ENCODE measurements at places on chromosomes 12 and 14.

- DNase-seq, result no peak
These were observed 164.1 kb downstream of the ZFP36L1 start for GRCh38 chr14:68628605-68629310.

DNA sequence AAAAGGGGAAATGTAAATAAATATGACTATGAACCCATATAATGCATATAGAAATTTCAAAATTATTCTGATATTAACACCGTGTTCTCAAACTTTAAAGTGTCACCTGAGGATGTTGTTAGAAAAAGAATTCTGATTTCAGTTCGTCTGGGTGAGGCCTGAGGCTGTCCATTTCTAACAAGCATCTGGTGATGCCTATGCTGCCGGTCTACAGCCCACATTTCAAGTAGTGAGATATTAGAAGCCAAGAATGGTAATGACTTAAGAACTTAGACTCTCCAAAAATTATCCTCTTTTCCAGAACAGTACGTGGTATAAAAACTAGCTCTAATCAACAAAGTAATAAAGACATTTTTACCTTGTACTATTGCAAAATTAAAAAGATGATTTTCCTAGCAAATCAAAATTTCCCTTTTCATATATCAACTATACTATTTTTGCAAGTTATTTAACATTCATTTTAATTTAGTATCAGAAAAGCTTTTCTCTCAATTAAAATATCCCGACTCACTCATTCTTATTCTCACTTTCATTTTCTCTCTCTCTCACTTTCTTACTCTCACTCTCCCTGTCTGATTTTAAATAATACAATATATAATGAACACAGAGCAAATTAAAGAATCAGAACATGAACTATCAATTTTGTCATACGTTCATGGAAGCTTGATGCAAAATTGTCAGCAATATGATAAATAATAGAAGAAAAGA is 35.0 kb downstream of the PIK3C2G start:
- no peak for DNase-seq

DNA sequence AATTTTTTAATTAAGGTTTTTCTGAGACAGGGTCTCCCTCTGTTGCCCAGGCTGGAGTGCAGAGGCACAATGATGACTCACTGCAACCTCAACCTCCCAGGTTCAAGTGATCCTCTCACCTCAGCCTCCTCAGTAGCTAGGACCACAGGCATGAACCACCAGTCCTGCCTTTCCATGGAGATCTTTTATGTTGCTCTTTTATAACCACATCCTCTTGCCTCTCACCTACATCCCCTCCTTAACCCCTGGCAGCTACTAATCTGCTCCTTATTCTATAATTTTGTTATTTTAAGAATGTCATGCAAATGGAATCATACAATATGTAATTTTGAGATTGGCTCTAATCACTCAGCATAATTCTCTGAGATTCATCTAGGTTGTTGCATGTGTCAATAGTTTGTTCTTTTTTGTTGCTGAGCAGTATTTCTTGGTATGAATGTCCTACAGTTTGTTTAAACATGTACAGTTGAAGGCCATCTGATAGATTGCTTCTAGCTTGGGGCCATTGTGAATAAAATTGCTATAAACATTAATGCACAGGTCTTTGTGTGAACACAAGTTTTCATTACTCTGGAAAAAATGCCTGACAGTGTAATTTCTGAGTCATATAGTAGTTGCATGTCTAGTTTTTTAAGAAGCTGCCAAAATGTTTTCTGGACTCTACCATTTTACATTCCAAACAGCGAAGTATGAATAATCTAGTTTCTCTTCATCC is 249.2 kb upstream of the AMIGO2 start:
- no peak for DNase-seq

DNA sequence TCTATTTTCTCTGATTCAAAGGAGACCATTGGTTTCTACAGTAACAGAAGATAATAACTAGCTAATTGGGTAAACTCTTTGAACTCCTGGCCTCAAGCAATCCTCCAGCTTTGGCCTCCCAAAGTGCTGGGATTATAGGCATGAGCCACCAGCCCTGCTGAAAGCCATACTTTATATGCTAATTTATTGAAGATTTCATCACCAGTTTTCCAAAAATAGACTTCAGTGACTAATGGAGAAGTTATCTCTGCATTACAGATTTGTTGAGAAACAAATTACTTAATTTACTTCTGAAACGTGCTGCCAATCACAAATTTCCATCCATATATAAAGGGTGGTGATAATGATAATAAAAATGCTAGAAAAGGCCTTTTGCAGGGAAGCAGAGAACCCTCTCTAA is 1758.1 kb upstream of the SEL1L start:
- DNase-seq, result no peak

DNA sequence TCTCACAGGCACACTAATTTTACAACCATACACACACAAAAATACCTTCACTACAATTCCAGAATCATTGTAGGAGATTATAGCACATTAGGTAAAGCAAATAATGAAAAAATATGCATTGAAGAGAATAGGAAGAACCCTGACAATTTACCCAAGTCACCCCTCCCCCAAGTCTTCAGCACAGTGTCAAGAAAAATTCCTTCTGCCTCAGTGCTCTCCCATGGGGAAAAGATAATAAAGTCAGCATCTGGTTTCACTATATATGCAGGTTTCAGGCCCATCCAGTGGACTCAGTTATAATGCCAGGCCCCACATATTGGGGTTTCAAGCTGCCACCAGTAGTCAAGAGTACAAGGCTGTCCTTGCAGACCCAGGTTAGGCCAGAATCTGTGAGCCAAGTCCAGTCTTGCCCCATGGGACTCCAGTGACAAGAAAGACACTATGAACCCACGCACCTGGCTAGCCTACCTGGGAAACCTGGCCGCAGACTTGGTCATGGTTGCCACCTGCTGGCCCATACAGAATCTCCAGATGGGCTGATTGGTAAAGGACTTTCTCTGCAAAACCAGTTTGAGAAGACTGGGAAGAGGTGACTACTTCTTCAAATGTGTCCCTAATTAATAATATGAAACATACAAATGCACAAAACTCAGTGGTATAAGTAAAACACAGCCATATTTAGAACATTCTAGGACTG is 398.6 kb upstream of the FLRT2 start:
- DNase-seq, result peak; percentile 0

GRCh38 chr14:100988956-100989355 is 85.4 kb upstream of the RTL1 start:
- no peak for DNase-seq

- no peak for DNase-seq
These were observed 35.3 kb downstream of the VWF start for GRCh38 chr12:6088921-6089747.

- no peak for DNase-seq
These were observed 9.0 kb downstream of the PLEKHA5 start for GRCh38 chr12:19138551-19138950.

GRCh38 chr12:131990066-131990979 is 40.6 kb downstream of the EP400 start:
- no peak for DNase-seq

DNA sequence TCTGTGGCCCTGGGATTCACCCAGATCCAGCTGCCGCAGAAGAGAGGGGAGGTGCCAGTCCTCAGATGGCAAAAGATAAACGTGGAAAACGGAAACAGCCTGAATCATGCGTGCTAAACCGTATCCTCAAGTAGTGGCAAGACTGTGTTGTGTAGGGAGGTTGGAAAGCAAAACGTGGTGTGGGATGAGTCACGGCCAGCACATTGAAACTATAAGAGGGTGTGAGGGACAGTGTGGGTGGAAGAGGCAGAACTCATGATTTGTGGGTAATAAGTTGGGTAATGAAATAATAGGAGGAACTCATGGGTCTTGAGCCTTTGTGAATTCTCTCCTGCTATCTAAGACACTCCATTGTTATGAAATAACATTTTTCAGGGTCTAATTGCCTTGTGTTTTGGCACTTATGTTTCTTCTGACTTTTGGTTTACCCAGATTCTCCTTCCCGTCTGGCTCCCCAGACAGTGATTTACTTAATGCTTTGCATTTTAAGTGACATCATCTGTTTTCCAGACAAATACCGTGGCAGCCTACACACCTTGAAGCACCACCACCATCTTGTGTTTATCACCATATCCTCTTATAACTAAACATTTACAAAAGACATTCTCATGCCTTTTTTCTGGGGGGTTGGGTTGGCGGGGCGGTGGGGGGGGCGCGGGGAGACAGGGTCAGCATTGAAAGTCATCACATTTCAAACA is 62.3 kb upstream of the PTCSC3 start:
- DNase-seq, result no peak

DNA sequence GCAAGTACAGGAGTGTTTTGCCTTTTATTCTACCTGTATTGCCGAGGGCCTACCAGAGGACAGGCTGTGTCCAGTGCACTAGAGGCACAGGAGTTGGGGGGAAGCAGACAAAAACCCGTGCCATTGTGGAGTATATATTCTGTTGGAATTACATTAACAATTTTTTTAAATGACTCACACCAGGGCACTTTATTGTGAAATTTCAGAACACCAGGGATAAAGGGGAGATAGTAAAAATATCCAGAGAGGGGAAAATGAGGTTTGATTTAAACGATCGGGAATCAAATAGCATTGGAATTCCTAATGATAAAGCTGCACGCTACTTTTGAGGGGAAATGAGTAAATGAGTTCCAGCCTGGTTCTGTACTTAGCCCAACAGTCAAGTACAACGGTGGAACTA is 123.2 kb downstream of the PELI2 start:
- no peak for DNase-seq

- DNase-seq, result no peak
These were observed 101.1 kb downstream of the BMP4 start for GRCh38 chr14:53855574-53855973.

DNA sequence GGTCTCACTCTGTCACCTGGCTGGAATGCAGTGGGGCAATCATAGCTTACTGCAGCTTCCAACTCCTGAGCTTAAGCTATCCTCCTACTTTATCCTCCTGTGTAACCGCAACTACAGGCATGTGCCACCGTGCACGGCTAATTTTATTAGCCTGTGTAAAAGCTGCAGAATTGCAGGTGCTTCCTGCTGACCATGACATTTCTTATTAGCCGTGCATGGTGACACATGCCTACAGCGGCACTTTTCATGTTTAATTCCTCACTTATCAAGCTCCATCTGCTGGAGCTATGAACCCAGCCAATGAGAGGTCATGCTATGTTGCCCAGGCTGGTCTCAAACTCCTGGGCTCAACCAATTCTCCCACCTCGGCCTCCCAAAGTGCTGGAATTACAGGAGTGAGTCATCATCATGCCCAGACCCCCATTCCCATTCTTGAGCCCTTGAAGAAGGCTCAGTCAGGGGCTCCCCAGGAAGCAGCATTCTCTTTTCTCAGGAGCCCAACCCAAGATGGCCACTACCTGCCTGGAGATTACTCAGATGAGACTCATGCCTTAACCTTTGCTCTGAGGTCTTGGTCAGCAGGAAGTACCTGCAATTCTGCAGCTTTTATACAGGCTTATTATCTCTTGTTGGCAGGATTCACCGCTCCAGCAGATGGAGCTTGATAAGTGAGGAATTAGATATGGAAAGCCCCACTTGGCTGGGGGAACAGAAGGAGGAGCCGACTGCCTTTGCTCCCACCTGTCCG is 503.2 kb downstream of the MED13L start:
- DNase-seq, result no peak

DNA sequence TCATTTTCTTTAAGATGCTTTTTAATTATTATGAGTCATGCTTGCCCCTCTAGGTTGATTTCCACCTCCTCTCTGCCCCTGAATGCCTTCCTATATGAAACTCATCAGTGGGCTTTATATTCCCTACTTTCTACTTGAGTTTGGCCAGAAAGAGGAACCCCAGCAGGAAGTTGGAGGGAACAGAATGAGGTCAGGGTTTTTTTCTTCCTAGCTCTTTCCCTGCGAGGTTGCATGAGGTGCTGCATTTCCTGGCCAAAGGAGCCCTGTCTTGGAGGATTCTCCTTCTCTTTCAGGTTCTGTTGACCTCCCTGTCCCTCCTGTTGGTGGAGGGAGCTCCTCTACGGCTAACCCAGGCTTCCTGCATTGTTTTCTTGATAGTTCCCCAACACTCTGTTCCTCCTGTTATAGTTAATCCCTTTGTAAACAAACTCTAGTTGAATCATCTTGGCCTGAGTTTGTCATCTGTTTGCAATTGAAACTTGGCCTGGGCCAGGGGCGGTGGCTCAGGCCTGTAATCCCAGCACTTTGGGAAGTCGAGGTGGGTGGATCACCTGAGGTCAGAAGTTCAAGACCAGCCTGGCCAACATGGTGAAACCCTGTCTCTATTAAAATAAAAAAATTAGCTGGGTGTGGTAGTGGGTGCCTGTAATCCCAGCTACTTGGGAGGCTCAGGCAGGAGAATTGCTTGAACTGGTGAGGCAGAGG is 15.3 kb upstream of the SPIC start:
- no peak for DNase-seq

- DNase-seq, result no peak
These were observed 23.0 kb upstream of the JDP2 start for GRCh38 chr14:75404847-75405246.

GRCh38 chr12:7060353-7060954 is at the start of gene C1S:
TSS of gene C1S (plus strand) at chr12:7060718. CDS start at chr12:7061913, 1,195 bp downstream.
- DNase-seq, result no peak

GRCh38 chr14:77897374-77897773 is 97.5 kb downstream of the ADCK1 start:
- no peak for DNase-seq

DNA sequence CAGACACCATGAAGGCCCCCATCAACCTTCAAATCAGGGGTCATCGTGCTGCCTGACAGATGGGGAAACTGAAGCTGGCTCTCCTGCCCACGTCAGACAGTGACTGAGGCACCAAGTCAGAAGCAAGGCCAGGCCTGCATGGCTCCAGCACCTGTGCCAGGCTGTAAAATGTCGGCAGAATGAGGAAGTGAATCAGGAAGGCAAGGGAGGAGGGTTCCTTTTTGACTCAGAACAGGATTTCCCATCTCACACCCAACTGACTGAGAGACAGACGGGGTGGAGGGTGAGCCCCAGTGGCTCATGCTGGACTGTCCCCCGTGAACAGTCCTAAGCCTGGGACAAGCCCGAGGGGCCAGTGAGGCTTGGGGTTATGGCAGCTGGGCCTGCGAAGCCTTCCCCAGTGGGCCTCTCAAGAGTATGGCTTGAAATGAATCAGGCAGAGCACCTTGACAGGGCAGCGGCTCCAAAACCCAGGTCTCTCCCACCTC is 20.9 kb downstream of the SYNE3 start:
- peak; percentile 87 for DNase-seq

- DNase-seq, result peak; percentile 84
These were observed 24.8 kb downstream of the CLECL1 start for GRCh38 chr12:9707864-9708808.

- DNase-seq, result peak; percentile 80
These were observed 68.9 kb downstream of the FGD4 start for GRCh38 chr12:32467959-32468863.

DNA sequence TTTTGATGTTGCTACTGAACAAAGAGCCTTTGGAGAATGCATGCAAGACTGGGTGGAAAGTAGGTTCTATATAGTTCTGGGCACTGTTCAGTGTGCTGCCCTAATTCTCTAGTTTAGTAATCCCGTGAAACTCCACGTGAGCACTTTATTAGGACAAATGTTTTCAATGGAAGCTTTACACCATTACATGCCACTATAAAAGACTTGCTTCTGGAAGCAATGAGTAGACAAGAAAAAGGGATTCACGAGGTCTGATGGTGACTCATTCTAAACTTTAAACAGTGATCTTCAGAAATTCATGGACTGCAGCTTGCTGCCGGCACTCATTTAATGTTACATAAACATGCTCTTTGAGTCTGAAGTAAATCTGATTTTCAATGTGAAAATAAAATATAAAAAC is 22.3 kb downstream of the ATG14 start:
- DNase-seq, result no peak

GRCh38 chr12:57811028-57811755 is 7.3 kb downstream of the AVIL start:
- DNase-seq, result no peak

- DNase-seq, result no peak
These were observed 7.7 kb upstream of the SERPINA6 start for GRCh38 chr14:94330857-94331256.
